ENCODE measurements at places on chromosomes 13 and 19. TPM values are rescaled to one million over a fixed set of nuclear protein-coding genes. Genes with fewer than 3 reads are reported as not detected.

DNA sequence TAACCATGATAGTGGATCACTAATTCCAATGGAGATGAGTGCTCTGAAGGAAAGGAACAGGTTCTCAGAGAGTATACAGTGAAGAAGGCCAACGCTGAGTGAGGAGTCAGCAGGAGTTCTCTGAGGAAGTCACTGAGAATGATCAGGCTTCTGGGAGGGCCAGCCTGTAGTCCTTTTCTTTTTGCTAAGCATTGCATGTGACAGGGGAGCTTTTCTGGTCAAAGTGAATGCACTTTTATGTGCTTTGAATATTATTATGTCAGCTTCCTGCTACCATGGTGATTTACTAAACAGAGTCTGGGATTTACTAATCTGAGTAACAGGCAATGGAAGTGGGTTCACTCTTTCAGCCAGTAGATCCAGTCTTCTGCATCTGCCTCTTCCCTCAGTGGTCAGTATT is 81.1 kb upstream of the SERP2 start:
- H3K27me3 ChIP-seq = peaks cover 13% of the 10 kb centered on the region
- H3K4me3 ChIP-seq = peak overlapping the region; percentile 10
- H3K36me3 ChIP-seq = no peaks in the 10 kb centered on the region
- peaks cover 18% of the 10 kb centered on the region for H3K4me1 ChIP-seq

- peaks cover 24% of the 10 kb centered on the region for H3K4me1 ChIP-seq
- no peaks in the 10 kb centered on the region for H3K36me3 ChIP-seq
- H3K27ac ChIP-seq = no peak overlapping the region
- peak overlapping the region; percentile 30 for H3K4me3 ChIP-seq
- H3K27me3 ChIP-seq = no peaks in the 10 kb centered on the region
Observed at GRCh38 chr19:18541258-18541991, 1.9 kb downstream of the FKBP8 start.

The RASGRP4 gene
- 1.9 TPM for total RNA-seq

- no peak for DNase-seq
- no peak overlapping the region for H3K4me3 ChIP-seq
- peaks cover 2% of the 10 kb centered on the region for H3K27me3 ChIP-seq
Observed at GRCh38 chr19:30064771-30065494, 122.9 kb downstream of the URI1 start.

GRCh38 chr13:52737451-52737850 is 2.2 kb downstream of the CNMD start:
- peaks cover 33% of the 10 kb centered on the region for H3K27me3 ChIP-seq
- H3K4me3 ChIP-seq = no peak overlapping the region
- no peak for DNase-seq
- no peaks in the 10 kb centered on the region for H3K36me3 ChIP-seq
- no peaks in the 10 kb centered on the region for H3K4me1 ChIP-seq
